SK-N-DZ (cell line): ENCODE measurements at places on chromosomes 6 and 20.

- DNase-seq: no peak
These were observed 31.0 kb downstream of the E2F3 start for GRCh38 chr6:20432692-20433091.

DNA sequence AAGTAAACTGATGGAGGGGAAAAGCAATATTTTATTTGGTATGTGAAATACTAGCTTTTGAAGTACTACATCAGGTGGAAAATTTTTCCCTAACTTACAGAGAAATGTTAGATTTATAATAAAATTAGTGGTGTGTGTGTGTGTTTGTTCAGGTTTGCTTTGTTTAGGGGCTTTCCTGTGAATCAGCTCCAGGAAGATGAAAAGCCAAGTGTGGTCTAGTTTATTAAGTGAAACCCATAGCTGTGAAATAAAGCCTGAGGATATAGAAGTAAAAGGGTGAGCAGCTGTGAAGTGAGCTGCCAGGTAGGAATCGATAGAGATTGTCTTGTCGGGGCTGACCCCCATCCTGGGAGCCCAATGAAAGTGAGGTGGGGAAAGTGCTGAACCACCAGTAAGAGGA, 347.6 kb upstream of the IMPG1 start:
- DNase-seq: no peak

- no peak for DNase-seq
These were observed 42.2 kb downstream of the PYGB start for GRCh38 chr20:25289886-25290597.

- DNase-seq: no peak
These were observed 817.1 kb downstream of the KIF16B start for GRCh38 chr20:15756002-15756753.

DNA sequence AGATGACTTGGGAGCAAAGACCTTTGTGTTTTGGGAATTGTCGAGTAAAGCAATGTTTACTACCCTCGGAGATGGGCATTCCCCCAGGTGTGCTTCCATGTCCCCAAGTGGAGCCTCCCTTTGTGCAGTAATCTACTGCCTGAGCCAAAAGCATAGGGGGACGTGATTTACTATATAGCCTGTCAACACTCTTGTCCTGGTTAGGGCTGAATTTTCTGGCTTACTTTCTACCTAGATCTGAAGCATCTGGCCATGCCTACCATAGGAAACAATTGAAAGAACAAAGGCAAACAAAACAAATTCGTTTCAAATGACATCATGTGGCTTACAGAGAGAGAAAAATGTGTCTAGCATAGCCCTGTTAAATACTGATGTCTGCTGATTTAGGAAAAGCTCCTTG, 350.6 kb downstream of the SAMD5 start:
- DNase-seq: no peak

DNA sequence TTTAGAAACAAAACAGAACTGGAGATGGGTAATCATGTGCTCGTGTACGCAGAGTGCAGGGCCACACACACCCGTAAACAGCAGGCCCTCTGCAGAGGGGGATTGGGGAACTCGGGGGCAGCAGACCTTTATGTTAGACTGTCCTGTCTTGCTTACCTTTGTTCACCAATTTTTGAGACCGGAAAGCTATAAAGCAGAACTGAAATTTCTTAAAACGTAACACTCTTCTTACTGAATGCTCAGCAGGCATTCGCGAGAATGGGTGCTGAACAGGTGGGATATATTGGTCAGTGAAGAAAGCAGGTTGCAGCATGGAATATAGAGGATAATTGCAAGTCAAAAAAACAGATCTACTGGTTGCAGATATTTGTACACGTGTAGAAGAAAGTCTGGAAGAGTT, 211.1 kb downstream of the BMP7 start:
- no peak for DNase-seq

DNA sequence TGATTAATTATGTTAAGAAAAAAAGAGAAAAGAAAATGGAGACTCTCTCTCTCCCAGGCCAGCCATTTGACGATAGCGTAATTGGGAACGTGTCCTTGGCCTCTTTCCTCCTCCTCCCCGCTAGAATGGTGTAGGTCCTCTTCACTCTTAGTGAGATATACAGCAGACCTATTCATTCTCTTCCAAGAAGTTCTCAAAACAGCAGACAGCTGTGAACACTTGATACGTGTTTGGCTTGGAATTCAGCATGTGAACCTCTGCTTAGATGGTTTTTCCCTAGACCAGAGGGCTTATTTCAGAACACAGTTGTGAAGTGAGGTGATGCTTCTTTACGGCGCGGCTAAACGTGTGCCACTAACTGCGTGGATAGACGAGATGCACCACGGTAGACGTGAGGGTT, 32.6 kb upstream of the TULP4 start:
- no peak for DNase-seq

GRCh38 chr6:87220997-87221396, 65.6 kb downstream of the ZNF292 start:
- no peak for DNase-seq

DNA sequence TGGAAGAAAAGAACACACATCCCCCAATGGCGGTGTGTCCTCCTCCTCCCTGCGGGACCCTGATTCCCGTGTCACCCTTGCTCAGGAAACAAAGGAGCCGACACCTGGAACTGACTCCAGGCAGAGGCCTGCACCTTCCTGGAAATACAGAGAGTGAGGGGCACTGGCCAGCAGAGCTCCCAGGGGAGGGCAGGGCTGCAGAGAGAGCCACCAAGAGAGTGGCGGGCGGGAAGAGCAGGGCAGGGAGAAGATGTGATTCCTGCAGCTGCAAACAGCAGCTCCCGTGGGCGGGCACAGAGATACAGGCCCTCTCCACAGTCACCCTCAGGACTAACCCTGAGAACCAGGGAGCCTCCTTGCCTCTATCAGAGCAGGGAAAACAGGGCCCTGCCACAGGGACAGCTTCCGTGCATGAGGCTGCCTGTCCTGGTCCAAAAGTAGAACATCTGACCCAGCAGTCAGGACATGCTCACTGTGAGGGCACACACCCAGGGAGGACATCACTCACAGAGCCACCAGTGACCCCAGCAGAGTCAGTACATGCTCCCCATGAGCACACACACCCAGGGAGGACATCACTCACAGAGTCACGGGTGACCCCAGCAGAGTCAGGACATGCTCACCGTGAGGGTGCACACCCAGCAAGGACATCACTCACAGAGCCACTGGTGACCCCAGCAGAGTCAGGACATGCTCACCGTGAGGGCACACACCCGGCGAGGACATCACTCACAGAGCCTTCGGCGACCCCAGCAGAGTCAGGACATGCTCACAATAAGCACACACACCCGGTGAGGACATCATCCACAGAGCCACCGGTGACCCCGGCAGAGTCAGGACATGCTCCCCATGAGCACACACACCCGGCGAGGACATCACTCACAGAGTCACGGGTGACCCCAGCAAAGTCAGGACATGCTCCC, 193.1 kb downstream of the DLL1 start:
- no peak for DNase-seq

- no peak for DNase-seq
These were observed 73.0 kb downstream of the TIAM2 start for GRCh38 chr6:155067956-155068615.

- no peak for DNase-seq
These were observed 2.6 kb downstream of the NSFL1C start for GRCh38 chr20:1463971-1464570.

GRCh38 chr6:56582236-56582635, 60.5 kb downstream of the DST start:
- DNase-seq: no peak

DNA sequence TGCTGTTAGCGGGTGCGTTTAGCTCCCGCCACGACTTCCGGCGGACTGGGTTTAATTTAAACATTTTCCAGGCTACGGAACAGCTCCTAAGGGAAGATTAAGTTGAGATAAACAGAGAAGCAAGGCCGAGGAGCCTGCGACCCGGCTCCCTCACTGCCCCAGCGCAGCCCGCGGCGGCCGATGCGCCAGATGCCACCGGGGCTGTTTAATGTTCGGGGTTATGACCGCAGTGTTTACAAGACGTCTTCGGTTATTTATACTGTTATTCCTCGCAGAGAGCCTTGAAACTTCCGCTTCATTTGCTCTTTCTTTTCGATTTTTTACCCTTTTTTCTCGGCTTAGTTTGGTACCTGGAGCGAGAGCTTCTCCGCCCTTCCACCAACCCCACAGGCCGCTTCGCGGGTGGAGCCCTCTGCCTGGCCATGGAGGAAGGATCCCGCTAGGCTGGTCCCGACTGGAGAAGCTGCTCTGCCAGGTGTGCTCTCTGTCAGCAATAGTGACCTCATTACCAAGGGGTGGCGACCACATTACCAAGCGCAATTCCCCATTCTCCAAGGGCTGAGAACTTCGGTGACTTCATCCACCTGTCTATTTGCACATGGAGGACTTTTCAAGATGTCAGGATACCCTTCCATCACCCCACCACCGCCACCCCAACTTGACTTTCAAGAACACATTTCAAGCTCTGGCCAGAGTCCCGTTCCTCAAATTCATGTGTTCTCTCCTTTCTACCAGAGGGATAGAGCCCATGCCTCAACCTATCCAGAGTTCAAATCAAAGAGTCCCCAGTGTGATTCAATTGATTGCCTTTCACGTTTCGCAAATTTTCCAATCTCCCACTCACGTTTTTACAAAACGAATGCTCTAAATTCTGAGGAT, 4.1 kb downstream of the TCF21 start:
- no peak for DNase-seq

DNA sequence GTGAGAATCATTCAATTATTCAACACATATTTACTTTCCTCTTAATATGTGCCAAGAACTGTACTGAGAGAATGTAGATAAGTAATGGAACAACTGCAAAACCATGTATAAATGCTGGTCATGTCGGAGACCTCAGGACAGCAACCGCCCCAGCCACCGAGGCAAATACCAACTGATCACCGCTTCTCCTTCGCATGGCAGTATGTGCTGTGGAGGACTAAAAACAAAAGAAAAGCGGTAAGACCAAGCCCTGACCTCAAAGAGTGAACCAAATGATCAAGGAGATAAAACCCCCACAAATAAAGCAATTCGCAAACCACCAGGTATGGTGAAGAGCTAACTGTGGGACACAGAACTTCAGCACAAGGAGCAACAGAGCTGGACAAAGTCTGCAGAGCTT, 104.3 kb downstream of the TRERF1 start:
- DNase-seq: no peak

GRCh38 chr6:20716865-20717264, 182.6 kb downstream of the CDKAL1 start:
- DNase-seq: no peak

DNA sequence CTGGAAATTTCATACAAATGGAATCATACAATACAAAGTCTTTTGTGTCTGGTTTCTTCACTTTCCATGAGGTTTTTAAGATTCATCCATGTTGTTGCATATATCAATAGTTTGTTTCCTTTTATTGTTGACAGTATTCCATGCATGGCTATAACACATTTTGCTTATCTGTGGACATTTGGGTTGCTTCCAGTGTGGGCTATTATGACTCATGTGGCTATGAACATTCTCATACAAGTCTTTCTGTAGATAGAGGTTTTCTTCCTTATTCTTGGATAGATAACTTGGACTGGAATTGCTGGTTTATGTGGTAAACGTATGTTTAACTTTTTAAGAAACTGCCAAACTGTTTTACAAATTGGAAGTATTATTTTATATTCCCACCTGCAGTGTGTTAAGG, 30.0 kb upstream of the KIF6 start:
- no peak for DNase-seq

DNA sequence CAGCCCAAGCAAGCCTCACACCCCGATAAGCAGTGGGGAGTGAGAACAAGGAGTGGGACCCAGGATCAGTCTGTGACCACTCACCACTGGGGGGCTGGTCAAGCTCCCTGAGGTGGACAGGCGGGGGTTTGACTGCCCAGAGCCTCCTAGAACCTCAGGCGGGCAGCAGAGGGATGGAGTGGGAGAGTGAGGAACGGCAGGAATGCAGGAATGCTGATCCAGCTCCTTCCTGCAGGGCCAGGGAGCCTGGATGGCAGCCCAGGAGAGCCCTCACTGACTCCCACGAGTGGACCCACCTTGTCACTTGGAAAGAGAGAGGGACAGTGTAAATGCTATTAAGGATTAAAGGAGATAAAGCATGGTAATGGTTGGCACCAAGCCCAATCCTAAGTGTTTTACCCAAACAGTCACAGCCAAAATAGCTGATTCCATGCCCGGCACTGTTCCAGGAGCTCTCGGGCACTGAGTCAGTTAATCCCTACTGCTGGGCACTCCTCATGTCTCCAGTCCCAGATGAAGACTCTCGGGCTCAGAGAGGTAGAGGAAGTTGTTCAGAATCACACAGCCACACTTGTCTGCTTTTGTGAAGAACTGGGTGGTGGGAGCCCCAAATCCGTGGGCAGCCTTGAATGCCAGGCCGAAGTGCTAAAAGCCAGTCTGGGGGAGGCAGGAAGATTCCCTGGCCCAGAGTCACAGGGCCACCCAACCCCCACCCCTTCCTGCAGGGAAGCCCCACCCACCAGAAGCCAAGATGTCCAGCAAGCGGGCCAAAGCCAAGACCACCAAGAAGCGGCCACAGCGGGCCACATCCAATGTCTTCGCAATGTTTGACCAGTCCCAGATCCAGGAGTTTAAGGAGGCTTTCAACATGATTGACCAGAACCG, 3.1 kb downstream of the MYL9 start:
- DNase-seq: no peak

DNA sequence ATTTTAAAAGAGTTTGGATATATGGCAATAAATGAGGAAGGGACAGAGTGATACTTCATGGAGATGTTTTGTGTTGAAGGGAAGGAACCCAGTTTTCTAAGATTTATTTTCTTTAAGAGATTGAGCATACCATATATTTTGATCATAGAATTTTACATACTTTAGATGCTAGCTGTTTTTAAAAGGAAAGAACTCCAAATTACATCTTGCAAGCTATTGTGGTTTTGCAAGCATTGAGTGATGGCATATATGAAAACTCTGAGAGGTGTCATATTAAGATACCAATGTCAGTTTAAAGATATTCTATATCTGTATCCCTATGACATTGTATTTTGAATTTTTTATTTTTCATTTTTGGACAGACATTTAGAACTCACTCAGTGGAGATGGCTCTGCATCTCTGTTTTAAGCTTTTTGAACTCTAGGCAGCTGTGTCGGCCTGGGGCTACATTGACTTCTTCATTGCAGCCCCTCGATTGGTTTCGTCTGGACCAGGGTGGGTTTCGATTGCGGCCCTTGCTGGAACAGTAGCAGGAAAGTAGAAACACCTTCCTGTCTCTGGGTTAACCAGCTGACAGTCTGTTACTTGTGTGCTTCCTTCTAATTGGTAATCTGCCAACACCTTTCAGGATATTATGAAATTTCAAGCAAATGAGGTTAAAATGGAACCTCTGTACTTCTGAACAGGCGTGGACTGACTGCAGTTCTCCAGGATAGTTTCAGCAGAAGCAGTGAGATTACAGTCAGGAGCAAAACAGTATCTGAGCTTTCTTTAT, 14.0 kb downstream of the IGF2R start:
- DNase-seq: no peak

DNA sequence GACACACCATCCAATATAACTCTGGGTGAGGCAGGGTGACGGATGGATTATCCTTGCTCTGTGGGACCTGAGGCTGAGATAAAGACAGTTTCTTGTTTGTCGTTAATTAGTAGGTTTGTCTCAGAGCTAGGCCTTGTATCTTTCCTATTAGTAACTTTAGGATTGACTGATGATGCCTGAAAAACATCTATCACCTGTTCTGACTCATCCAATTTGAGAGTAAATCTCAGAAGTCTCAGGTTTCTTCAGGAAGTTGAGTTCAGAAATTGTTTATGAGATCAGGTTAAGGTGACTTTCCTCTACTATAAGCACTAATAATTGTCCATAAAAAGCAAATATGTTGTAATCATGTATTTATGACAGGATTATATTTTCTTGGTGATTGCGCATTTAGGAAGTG, 129.5 kb upstream of the SUPT3H start:
- DNase-seq: no peak

- no peak for DNase-seq
These were observed 25.6 kb upstream of the HLA-DQB1 start for GRCh38 chr6:32692019-32692418.
